ENCODE measurements at places on chromosomes 1 and 21.

DNA sequence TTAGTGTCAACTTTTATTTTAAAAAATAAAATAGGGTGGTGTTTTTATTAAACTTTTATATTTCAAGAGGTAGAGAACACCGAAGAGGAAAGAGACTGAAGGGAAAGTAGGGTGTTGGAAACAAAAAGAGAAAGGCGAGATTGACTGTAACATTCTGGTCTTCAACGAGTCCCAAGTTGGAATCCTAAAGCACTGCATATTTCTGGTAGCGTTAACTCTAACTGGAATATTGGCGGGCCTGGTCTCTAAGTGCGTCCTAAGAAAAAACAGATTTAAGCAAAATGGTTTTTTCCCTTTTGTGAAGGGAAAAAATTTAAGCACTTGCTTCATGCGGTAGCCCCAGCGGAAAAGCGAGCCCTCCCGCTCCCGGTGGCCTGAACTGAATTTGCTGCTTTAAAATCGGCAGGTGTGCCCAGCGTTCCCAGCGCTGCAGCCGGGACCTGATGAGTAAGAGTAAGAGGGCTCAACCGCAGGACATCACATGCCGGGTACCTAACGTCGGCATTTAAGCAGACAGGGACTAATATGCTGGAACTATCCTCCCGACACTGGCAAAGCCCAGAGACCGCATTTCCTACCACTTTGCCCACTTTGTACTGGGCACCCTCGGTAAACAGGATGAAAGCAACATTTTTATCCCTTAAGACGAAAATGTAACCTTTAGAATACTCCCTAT is 30.5 kb upstream of the NFIA start:
- no peak for DNase-seq

GRCh38 chr1:239287296-239287695 is 99.1 kb upstream of the CHRM3 start:
- no peak for DNase-seq

- no peak for DNase-seq
Measured at GRCh38 chr1:41742219-41742618, 176.5 kb downstream of the HIVEP3 start.

DNA sequence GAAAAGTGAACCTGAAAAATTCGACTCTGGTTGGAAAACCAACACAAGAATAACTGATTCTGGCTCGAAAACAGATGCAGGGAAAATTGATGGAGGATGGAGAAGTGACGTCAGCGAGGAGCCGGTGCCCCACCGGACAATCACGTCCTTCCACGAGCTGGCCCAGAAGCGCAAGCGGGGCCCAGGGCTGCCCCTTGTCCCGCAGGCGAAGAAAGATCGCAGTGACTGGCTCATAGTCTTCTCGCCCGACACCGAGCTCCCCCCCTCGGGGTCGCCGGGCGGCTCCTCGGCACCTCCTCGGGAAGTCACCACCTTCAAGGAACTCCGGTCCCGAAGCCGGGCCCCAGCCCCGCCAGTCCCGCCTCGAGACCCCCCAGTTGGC is 1.9 kb downstream of the RUSC1 start:
- DNase-seq = no peak

DNA sequence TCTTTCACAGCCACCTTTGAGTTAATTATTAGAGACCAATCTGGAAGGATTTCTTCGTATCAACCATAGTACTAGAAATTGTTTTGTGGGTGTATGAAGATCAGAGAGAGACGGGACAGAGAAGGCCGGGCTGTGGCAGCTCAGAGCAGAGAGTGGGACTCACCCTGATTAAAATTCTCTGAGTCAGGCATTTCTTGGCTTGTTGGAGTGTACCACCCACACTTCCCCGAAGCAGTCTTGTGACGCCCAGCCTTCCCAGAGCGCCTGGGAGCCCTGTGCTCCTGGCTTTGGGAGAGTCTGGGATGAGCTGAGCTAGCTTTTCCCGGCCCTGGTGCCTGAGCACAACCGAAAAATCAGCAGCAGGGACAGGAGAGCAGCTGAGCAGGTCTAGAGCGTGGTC is 19.4 kb downstream of the PLEKHM2 start:
- no peak for DNase-seq

DNA sequence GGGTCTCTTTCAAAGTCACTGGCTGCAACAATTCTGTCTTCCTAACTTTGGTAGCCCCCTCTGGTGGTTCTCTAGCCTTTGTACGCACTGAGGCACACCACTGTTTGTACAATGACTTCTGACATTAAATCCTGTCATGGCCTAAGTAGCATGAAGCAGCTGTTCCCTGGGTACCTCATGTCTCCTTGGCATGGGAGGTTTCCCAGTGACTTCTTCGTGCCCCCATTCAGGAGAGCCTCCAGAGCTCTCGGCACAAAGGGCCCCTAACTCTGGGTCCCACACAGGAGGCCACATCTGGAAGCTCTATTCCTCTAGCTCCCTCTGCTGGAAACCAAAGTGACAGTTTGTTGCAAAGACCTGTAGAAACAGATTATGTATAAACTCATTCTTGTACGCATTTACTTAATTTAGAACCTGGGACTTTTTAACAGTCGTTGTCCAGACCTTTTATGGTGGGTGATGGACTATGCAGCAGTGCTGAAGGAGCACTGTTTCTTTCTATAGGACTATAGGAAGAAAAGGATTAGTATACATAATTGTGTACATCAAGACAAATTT is 13.4 kb downstream of the SWT1 start:
- DNase-seq = peak; percentile 66

- no peak for DNase-seq
Measured at GRCh38 chr1:67834246-67834877, 1.1 kb upstream of the GNG12 start.

Measured in DMS 273 treated with DMSO at 0.1 percent for 48 hours (cell line).